Activated naive CD4-positive, alpha-beta T cell treated with anti-CD3 and anti-CD28 coated beads, Interleukin-2, amount 50 U/mL, for 72 hours (primary cell): ENCODE measurements at places on chromosomes 12 and 14.
A peak's percentile ranks its signal among the peaks of the same experiment; 100 is the strongest.

DNA sequence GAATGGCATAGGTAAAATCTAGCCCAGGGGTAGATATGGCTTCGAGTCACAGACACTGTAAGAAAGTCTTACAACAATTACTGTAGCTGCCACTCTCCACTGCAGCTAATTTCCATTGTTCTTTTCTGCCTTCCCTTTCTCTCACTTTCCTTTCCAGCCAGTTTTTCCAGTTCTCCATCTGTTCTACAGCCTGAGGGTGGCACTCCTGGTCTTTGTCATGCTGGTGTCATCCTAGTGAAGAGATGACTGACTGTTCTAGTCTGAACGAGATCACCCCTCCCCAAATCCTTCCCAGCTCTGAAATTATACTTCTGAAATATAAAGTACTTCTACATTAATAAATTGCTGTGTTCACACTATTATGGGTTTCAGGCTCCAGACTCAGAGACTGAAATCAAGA lies 74.2 kb upstream of the CSRP2 start:
- no peak for DNase-seq

DNA sequence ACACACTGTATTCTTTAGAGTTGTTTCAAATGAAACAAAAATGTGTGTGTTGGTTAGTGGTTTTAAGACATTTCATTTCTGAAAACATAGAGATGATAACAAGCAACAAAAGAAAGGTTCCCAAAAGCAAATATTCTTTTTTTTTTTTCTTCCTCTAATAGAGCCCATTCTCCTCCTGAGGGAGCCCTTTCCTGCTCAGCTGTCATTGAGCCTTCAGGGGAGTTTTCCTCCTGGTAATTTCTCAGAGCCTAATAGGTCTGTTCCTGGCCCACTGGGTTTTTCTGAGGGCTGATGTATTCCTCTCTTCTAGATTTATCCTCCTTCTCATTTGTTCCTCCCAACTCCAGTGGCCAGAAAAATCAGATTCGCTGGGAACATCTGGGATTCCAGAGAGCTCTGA lies 654.5 kb downstream of the NOVA1 start:
- no peak for DNase-seq

- no peak for DNase-seq
Observed at GRCh38 chr14:85532374-85533022, 2.6 kb downstream of the FLRT2 start.

DNA sequence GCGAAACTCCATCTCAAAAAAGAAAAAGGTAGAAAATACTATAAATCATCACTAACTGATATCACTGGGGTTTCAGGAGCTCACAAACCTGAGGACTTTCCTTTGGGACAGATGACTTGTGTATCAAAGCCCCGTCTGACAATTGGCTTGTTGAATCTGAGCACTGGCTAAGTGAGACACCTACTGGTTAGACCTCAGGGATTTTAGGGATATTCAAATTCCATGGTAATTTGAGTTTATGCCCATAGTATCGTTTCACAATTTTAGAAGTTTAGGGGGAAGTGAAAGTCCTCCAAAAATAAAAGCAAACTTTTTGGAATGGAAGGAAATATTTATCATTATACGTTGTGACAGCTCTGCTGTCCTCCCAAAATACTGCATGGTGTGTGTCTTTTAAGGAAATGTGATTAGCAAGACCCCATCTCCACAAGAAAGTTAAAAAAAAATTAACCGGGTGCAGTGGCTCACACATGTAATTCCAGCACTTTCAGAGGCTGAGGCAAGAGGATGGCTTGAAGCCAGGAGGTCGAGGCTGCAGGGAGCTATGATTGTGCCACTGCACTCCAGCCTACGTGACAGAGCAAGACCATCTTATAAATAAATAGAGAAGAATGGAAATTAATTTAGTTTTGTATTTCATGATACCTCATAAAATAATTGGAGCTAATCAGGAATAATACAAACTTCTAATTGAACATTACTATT lies 49.2 kb downstream of the FBXL14 start:
- no peak for DNase-seq

- no peak for DNase-seq
Observed at GRCh38 chr14:71932229-71932981, at the start of gene RGS6. RGS6 (plus strand) TSS chr14:71932429.

DNA sequence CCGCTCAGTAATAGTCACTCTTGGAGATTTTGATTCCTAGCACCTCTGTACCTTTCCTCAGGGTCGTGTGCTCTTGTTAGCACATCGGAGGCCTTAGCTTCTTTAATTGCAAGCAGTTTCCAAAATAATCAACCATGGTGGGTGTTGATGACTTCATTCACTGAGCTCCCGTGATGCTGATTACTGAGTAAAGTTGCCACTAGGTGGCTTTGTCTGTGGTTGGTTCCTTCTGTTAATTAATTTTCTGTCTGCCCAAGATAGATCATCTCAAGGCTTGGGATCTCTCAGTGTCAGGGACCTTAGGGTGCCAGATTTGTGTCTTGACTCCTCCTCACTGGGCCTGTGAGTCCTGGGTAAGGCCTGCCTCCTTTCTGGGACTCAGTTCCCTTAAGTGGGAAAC lies 54.3 kb downstream of the PTPN11 start:
- no peak for DNase-seq

- no peak for DNase-seq
Observed at GRCh38 chr14:58574623-58575022, 63.1 kb upstream of the DACT1 start.

GRCh38 chr12:59744564-59744963 lies 148.7 kb downstream of the SLC16A7 start:
- DNase-seq = no peak

DNA sequence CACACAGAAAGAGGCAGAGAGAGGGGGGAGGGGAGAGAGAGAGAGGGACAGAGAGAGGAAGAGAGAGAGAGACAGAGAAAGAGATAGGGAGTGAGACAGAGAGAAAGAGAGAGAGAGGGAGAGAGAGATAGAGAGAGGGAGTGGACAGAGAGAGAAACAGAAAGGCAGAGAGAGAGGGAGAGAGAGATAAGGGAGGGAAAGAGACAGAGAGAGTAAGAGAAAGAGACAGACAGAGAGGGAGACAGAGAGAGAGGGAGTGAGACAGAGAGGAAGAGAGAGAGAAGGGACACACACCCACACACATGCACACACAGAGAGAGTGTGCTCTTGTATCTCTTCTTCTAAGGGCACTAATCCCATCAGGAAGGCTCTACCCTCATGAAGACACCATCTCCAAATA lies 103.2 kb upstream of the ESRRB start:
- no peak for DNase-seq

DNA sequence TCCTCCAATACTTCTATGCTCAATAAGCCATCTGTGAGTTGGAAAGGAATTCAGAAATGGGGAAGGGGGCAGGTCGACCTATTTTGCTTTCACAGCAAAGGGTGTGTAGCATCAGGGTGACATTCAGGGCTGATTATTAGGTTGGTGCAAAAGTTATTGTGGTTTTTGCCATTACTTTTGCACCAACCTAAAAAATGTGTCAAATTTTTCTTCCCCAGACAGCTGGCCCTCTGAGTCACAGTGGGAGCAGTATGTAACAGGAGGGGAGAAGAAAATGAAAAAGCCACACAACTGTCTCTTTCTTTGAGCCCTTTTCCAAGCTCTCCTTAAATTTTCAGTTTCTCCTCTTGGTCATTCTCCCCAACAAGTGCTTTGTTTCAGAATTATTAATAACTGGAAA lies 47.1 kb upstream of the GZMB start:
- no peak for DNase-seq

DNA sequence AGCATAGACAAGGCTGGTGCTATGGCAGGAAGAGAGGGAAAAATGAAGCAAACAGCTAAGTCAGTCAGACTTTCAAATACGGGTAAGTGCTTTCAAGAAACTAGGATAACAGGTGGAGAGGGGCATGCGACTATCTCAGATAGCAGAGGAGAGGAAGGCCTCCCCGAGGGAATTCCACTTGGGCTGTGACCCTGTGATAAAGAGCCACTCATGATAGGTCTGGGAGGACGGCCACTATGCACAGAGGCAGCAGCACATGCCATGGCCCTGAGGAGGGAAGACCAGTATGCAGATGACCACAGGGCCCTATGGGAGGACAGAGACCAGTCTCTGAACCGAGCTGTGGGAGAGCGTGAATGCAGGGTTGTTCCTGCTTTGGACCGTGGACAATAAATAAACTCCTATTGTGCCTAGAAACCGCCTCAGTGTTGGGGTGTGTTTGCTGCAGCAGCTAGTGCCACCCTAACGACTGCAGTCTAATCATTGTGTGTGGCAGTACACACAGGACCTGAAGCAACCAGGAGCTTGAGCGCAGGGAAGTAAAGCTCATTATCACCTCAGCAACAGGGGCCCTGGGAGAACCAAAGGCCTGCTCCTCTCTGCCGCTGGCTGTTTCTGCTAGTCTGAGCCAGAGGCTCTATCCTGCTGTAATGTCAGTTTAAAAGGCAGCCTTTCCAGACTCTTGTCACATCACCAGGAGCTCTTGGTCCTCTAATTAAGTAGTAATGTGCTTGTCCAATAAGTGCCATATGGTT lies 119.1 kb downstream of the CACNA1C start:
- DNase-seq = no peak

DNA sequence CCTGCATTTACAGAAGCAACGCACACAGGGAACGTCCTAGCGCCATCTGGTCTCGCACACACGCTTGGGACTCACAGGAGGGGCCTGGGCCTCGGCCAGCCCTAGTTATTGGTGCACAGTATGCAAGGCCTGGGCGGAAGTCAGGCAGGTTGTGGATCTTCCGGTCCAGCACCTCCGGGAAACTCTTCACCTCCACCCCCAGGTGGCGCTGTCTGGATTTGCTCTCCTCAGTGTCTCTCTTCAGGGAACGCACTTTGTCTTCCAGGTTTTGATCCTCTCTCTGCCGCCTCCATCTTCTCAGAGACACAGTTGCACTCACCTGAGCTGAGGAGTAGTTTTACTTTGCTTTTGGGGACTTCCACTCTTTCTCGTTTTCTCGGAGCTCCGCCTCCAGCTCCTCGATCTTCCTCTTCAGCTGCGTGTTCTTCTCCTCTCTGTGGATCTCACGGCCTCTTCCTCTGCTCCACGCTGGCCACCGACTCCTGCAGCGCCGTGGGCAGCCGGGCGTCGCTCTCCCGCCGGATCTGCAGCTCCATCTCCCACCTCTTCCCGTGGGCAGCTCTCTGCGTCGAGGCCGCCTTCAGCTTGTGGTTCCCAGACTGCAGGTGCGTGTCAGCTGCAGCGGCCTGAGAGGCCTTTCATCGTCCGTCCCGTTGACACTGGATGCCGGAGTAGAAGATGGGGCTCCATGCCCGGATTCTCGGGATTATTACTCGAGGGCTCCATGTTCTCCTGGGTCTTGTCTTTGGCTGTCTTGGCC lies 933.8 kb downstream of the TMEM121 start:
- DNase-seq = peak; percentile 55

DNA sequence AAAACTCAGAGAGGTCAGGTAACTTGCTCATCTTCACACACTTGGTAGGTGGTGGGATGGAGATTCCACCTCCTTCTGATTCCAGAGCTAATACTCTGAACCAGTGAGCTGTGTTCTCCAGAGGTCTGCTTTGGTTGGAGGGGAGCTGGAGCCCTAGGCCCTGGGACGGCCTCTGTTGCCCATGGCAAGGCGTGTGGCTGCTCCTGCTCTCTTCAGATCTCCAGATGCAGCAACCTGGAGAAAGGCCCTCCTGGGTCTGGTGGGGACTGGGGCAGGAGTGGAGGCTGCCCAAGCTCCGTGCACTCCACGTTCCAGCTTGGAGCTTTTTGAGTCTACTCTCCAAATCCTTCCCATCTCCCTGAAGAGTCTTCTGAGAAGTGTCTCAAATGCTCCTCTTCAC lies 10.7 kb downstream of the CCND2 start:
- no peak for DNase-seq

- no peak for DNase-seq
Observed at GRCh38 chr14:63863004-63863403, 10.2 kb downstream of the SYNE2 start.

- DNase-seq = no peak
Observed at GRCh38 chr12:13071305-13072280, 27.4 kb downstream of the FAM234B start.

GRCh38 chr12:107568718-107569117 lies 116.9 kb upstream of the PWP1 start:
- no peak for DNase-seq

- DNase-seq = no peak
Observed at GRCh38 chr12:107925125-107925524, 150.6 kb downstream of the ASCL4 start.

DNA sequence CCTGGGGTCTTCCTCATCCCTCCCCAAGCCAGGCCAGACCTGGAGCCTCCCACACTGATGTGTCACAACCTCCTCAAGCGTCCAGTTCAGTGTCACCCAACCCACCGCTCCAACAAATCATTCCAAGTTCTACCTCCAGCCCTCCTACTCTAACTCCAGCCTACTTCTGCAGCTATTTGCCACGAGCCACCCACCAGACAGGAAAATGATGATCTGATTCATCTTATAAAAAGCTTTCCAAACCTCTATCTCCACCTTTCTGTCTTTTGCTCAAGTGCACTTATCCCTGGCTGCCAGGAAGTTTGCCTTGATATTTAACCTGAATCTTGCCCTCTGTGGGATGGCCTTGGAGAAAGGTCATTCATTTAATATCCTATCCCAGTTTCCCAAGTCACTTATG lies 30.2 kb downstream of the SMUG1 start:
- no peak for DNase-seq

DNA sequence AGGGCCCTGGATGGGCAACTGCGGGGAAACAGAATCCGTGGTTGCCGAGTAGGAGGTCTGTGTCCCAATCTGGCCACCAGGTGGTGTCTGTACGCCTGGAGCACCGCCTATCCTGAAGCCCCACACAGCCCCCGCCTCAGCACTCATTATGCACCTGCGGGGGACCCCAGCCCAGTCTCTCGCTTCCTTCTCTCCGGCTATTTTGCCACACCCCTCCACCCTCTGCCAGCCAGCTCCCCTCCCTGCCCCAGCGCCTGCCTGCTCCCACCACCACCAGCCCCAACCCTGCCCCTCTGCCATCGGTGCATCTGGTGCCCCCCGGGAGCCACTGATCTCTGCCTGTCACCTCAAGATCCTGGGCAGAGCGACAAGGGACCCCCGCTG lies 2.2 kb upstream of the NXPH4 start:
- DNase-seq = peak; percentile 74

DNA sequence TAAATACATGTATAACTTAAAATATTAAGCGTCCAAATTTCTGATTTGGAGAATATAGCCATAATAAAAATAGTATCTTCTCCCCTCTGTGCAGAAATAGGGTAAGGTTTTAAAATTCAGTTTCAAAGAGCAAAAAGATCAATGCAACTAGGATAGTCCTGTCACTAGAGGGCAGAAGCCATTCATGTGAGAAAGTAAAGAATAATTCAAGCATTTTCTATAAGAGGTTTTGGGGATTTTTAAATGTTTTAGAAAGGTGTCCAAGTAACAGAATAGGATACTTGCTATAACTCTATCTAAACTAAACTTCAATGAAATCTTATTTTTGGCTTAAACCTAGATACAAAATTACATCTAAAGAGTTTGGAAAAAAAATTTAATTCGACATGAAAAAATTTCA lies 50.3 kb downstream of the ADAMTS20 start:
- no peak for DNase-seq

- no peak for DNase-seq
Observed at GRCh38 chr14:49427117-49427516, 159.1 kb downstream of the RPS29 start.

GRCh38 chr14:95695913-95696312 lies 9.7 kb downstream of the TCL1B start:
- DNase-seq = no peak
